ENCODE measurements at places on chromosomes 13 and 19. TPM values are rescaled to one million over a fixed set of nuclear protein-coding genes. Genes with fewer than 3 reads are reported as not detected.

KLK7 gene
- not detected for total RNA-seq

MEIS3 gene
- total RNA-seq = 8.9 TPM

GAPDHS gene
- total RNA-seq = 5.9 TPM

ZIK1 gene
- total RNA-seq = 8.0 TPM

CERS1 gene
- total RNA-seq = 5.9 TPM

SLC25A41 gene
- not detected for total RNA-seq

CRX gene
- not detected for total RNA-seq

PSG4 gene
- not detected for total RNA-seq

ERICH4 gene
- not detected for total RNA-seq

NOTCH3 gene
- 2.0 TPM for total RNA-seq

TTC9B gene
- not detected for total RNA-seq

MICOS13 gene
- total RNA-seq = 32.3 TPM

MYBPC2 gene
- total RNA-seq = not detected

CDC37 gene
- total RNA-seq = 143 TPM

AXL gene
- 43.2 TPM for total RNA-seq

DIRAS1 gene
- total RNA-seq = 2.2 TPM

MBD3L2 gene
- total RNA-seq = not detected

CABP5 gene
- total RNA-seq = not detected

CASP14 gene
- total RNA-seq = not detected

FXYD1 gene
- 0.15 TPM for total RNA-seq

C19orf85 gene
- not detected for total RNA-seq

IGFL3 gene
- not detected for total RNA-seq

CAPN12 gene
- not detected for total RNA-seq

ACP7 gene
- total RNA-seq = 2.1 TPM

ELF1 gene
- 79.3 TPM for total RNA-seq

NR1H2 gene
- total RNA-seq = 88.9 TPM

IL17D gene
- total RNA-seq = 9.7 TPM

SIGLEC12 gene
- not detected for total RNA-seq

PRR19 gene
- total RNA-seq = not detected

NAT14 gene
- 18.6 TPM for total RNA-seq

ANGPTL8 gene
- not detected for total RNA-seq

NLRP9 gene
- not detected for total RNA-seq

OLFM2 gene
- total RNA-seq = 5.5 TPM

OR7C1 gene
- 1.7 TPM for total RNA-seq

ZNF320 gene
- total RNA-seq = 9.6 TPM

RUVBL2 gene
- 171 TPM for total RNA-seq

HSD17B14 gene
- total RNA-seq = 4.1 TPM

CYP2A6 gene
- total RNA-seq = not detected

NUP58 gene
- total RNA-seq = 56.0 TPM

ICAM4 gene
- total RNA-seq = 0.15 TPM

SYT3 gene
- total RNA-seq = not detected

FAM124A gene
- total RNA-seq = 9.3 TPM

ZNF90 gene
- 1.5 TPM for total RNA-seq

MISP3 gene
- under 0.01 TPM for total RNA-seq

GNG8 gene
- not detected for total RNA-seq

PNMA8B gene
- 0.31 TPM for total RNA-seq

RNF113B gene
- total RNA-seq = not detected

HCN2 gene
- total RNA-seq = 0.67 TPM

SCN1B gene
- 4.5 TPM for total RNA-seq

BCL3 gene
- 5.6 TPM for total RNA-seq

SLC5A5 gene
- not detected for total RNA-seq

SIPA1L3 gene
- 11.0 TPM for total RNA-seq
